ENCODE measurements at places on chromosomes 2 and 18. TPM values are rescaled to one million over a fixed set of nuclear protein-coding genes. Genes with fewer than 3 reads are reported as not detected.

DCDC2C gene
- not detected for total RNA-seq

LRP2 gene
- total RNA-seq, result not detected

LINC00305 gene
- not detected for total RNA-seq

RAPGEF4 gene
- total RNA-seq, result 4.5 TPM

MLPH gene
- 6.0 TPM for total RNA-seq

ITGB1BP1 gene
- total RNA-seq, result 143 TPM

COL4A4 gene
- 0.93 TPM for total RNA-seq

LCT gene
- total RNA-seq, result not detected

KCNK3 gene
- 13.1 TPM for total RNA-seq

UBR3 gene
- 49.2 TPM for total RNA-seq

LRP1B gene
- 0.46 TPM for total RNA-seq

SLC14A1 gene
- total RNA-seq, result 1.4 TPM
